ENCODE measurements at places on chromosomes 3 and 15.

- no peak for DNase-seq
Measured at GRCh38 chr3:115380883-115381572, 233.9 kb upstream of the ZBTB20 start.

- DNase-seq, result no peak
Measured at GRCh38 chr3:52092271-52092660, 35.9 kb upstream of the DUSP7 start.

- DNase-seq, result no peak
Measured at GRCh38 chr3:187839422-187839821, 94.2 kb upstream of the BCL6 start.

DNA sequence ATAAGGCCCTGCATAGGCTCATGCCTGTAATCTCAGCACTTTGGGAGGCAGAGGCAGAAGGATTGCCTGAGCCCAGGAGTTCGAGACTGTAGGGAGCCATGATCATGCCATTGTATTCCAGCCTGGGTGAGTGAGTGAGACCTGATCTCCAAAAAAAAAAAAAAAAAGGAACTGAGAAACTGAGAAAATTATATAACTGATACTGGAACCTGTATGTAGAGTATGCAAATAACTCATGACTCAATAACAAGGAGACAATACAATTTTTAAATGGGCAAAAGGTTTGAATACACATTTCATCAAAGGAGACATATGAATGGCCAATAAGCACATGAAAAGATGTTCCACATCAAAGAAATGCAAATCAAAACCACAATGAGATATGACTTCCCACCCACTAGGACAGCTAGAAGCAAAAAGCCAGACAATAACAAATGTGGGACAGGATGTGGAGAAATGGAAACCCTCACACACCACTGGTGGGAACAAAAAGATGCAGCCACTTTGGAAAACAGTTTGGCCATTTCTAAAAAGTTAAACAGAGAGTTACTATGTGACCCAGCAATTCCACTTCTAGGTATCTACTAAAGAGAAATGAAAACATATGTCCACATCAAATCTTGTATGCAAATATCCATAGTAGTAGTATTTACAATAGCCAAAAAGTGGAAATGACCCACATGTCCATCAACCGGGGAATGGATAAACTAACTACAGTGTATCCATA lies 70.7 kb downstream of the IQSEC1 start:
- DNase-seq, result peak; percentile 17

GRCh38 chr15:36156879-36157427 lies 422.5 kb upstream of the CDIN1 start:
- DNase-seq, result peak; percentile 67

DNA sequence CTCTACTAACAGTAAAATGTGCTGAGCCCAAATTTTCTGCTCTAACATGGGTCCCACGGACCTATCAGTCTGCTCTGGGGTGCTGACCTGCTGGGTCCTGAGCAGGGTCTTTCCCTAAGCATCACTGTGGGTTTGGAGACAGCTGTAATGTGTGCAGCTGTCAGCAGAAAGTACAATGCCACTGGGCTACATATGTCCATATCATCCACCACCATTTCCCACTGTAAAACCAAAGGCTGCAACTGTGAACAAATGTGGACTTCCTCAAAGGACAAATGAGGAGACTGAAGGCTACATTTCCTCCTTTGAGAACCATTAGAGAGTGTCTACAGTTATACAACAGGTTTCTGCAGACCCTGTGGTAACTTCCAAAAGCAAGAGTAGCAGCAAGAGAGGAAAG lies 33.8 kb upstream of the IP6K2 start:
- DNase-seq, result no peak

DNA sequence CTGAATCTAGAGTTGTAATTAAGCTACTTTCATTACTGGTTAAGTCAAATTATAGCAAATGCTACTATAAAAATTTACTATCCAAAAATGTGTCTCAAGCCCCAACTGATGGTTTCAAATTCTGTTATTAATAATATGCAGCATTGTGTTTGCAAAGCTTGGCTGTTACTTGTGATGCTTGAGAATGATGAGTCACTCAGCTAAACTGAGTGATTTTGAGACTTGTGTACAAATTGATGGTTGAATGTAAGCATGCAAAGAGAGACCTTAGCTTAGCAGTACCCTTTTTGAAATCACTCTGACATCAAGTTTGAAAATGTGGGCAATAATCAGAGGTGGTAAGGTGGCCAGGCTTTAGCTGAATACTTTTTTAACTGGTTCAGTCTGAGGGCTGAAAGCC lies 27.6 kb downstream of the OPA1 start:
- no peak for DNase-seq
